Epithelial cell of prostate (primary cell): ENCODE measurements at places on chromosomes 4 and X.

GRCh38 chrX:105745863-105746262, 76.5 kb upstream of the NRK start:
- DNase-seq: no peak

DNA sequence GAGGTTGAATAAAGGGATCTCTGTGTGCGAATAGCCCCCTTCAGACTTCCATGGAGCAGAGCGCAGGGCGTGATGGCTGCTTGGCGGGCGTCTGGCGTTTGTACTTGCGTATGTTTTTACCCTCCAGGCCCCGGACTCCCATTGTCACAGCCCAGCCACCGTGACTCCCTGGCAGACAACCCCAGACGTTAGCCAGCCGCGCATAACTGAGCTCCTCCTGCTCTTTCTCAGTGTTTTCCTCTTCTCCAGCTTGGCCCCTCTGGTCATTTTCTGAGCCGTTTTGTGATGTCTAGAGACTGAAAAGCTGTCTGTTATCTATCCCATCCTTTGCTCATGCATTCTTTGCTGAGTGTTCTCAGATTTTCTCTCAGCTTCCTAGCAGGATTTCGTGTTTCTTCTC, 54.3 kb downstream of the IGFBP7 start:
- DNase-seq: no peak

DNA sequence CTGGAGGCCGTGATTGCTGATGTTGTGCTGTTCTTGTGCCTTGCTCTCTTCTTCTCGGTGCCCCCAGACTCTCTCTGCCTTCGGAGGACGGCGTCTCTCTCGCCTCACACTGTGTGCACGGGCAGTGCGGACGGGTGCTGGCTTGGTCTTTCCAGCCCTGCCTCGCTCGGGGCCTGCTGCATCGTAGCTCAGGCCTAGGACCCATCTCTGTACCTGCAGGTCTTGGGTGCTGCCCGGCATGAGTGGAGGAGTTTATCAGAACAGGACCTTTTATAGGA, 18.2 kb downstream of the RGS12 start:
- no peak for DNase-seq

DNA sequence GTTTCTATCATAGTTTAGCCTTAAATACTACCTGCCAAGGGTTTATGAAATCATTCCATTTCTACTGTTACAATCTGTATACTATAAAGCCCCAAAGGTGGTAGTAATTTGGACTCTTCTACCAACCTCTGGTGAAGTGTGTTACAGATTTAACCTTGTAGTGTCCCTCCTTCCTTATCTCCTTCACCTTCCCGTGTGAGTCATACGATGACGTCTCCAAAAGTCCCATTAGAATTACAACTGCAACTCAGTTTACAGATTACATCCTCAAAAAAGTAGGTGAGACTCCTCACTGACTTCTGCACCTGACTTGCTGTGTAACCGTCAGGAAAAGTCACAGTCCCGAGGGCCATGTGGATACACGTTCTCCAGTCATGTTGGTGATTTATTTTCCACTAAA, 219.0 kb downstream of the DCTD start:
- no peak for DNase-seq

DNA sequence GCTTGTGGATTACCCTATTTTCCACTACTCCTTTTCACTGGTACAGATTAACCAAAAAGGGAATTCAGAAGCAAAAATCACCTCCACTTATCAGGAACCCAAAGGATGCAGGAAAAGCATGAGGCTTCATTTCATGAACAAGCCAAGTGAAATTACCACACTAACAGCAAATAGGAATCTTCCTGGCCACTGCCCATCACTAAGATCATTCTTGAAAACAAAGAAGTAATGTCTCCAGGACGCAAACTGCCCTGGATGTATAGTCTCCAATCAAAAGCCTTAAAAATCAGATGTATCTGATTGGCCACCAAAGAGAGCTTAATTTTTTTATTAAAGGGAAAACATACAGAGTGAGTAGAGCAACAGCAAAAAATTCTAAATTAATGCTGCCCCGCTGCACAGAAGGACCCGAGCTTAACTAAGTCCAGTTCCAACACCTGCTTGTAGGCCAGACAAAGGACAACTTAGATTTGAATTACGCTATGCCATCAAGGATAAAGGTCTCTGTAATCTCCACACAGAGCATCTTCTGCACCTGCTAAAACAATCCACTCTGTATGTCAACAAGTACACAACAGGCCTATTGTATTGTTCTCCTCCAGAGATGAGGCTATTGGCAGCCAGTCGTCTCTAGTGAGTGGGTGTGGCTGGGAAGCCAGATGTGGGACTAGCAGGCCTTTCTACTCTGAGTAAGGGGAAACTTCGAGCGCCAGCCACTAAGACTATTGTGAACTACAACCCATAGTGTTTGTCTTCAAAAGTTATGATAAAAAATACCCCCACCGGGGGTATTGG, 12.4 kb downstream of the ZDHHC9 start:
- DNase-seq: no peak

DNA sequence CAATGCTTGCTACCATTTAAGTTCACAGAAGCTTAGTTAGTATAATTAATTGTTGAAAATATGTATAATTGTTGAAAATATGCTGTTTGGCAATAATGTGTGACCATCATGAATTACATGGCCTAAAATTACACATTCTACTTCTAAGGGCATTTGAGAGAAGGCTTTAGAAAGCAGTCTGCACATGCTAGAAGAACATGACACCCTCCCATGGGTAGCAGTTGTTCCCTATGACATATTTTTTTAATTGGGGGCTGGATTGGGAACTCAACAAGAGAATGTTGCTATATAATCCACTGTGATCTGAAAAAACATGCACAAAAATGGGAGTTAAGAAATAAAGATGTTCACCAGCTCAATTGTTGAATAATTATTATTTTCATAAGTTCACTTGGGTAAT, 331.4 kb downstream of the ARHGAP24 start:
- no peak for DNase-seq

DNA sequence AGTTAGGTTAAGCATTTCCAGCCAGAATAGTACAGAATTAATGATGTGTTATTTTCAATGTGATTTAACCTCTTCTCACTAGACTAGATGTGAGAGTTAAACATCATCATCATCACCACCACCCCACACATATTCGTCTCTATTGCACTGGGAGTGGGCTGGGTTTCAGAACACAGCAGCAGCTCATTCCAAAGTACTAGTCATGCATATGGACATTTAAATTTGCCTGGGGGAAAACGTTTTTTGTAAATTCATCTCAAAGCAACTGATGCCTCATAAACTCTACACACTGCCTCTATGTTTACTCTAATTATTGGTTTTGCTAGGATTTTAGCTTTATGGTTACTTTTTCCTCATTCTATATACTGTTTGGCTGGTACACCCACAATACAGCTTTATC, 509.1 kb downstream of the PPP4R3C start:
- DNase-seq: no peak
